ENCODE measurements at places on chromosomes 5 and 9. TPM values are rescaled to one million over a fixed set of nuclear protein-coding genes. Genes with fewer than 3 reads are reported as not detected.
A peak's percentile ranks its signal among the peaks of the same experiment; 100 is the strongest.

The OMD gene
- 1.4 TPM for polyA plus RNA-seq

The ANKRD18A gene
- polyA plus RNA-seq, result 2.6 TPM

The TMEM171 gene
- not detected for polyA plus RNA-seq

The FAXDC2 gene
- 27.9 TPM for polyA plus RNA-seq

The GABRA1 gene
- polyA plus RNA-seq, result 0.88 TPM

The ARSB gene
- polyA plus RNA-seq, result 15.6 TPM

The BAAT gene
- 0.99 TPM for polyA plus RNA-seq

DNA sequence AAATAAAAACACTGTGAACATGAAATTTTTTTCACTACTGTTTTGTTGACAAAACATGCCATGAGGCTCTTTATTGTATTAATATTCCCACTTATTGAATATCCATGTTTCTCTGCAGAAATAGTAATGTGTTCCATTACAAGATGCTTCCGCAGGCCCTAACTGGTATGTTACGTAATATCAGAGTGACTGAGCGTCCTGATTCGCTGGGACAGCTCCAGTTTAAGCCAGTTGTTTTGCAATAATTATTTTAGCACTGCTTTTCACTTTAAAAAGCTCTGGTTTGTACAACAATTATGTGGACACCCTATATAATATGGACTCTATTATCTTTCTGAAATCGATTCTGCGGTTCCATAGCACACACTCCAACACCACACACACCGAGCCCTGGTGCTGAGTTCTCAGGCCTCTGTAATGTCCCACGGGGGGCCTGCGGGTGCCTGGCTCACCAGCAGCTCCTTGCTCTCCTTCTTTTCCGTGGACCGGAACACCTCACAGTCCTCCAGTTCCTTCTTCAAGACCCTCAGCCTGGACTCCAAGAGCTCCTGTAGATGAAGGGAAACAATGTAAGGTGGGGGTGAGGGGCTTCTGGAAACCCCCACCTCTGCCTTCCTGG, 1.8 kb downstream of the TRIM7 start:
- no peak for DNase-seq

DNA sequence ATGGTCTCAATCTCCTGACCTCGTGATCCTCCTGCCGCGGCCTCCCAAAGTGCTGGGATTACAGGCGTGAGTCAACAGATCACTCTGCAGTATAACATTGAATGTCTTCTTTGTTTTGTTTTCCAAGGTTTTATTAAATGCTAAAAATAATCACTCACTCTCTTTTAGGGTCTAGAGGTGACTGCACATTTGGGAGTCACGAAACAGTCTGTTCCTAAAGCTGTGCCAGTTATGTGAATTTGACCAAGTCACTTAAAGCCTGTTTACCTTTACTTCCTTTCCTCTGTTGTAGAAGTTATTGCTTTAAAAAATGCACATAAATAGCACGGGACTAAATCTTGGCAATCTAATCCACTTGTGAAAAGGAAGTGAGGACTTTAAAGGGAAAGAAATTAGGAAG, 304.9 kb upstream of the PTGER4 start:
- no peak for DNase-seq

DNA sequence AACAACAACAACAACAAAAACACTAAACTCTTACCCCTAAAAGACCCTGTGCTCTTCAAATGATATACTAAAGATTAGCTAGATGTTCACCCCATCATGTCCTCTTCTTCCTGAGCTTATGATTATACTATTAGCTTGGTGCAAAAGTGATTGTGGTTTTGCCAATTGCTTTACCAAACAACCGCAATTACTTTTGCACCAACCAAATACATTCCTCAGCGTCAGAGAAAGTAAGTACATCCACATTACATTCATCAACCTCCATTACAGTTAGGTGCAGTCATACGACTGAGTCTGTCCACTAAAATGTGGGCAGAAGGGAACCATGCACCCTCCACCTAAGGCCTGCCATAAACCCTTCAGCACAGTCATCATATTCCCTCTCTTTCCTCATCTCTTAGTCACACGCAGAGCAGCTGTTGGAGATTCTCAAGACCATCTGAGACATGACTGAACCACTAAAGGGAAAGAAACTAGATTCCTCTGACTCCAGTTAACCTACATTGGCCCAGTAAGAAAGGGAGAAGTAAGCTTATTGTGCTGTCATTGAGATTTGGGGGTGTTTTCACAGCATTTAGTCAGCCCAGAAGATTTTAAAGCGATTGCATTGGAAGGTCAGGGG, 181.6 kb upstream of the TLE4 start:
- peak; percentile 12 for DNase-seq

GRCh38 chr5:131671409-131671808, 36.4 kb upstream of the RAPGEF6 start:
- no peak for DNase-seq

DNA sequence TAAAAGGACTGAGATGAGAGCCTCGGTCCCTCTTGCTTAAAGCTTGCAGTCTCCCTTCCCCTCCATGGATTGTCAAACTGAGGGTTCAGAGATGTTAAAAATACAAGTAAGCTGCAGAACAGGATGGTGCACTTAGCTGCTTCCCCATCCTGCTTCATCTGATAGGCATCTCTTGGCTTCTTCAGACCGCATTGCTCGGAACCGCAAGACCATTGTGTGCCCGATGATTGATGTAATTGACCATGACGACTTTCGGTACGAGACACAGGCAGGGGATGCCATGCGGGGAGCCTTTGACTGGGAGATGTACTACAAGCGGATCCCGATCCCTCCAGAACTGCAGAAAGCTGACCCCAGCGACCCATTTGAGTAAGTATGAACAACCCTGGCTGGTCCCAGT, 65.5 kb upstream of the SAP30L start:
- DNase-seq, result no peak

DNA sequence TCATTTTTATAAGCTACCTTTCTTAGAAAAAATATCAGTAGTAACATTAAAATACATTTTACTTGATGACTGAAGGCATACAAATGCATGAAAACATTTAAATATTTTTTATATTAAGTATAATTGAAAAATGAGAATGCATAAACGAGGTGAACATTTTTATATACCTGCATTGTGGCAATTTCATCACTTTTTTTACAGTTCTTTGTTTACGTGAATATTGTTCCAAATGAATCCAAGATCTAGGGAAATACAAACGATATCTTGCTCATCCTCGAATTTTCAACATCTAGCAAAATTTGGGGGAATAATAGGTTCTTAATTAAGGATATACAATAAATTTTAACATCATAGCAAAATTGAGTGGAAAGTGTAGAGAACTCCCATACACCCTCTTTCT, 45.5 kb upstream of the ALDH1A1 start:
- no peak for DNase-seq

DNA sequence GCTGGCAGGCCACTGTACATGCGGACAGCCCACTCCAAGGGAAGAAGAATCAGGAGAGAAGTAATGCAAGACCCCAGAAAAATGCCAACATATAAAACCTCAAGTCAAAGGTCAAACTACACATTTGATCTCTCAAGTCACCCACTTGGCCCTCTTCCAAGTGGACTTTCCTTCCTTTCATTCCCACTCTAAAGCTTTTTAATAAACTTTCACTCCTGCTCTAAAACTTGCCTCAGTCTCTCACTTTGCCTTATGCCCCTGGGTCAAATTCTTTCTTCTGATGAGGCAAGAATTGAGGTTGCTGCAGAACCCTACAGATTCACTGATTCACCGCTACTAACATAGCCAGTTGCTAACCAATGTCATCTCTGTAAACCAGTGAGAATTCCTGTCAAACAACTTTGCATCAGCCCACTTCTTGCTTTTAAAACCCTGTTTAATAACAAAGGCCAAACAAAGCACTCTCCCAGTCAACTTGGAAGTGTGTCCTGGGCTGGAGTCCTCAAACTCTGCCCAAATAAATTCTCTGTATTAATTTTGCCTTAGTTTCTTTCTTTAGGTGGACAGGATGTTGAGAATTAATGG, 6.9 kb upstream of the ATP6V1G1 start:
- no peak for DNase-seq

DNA sequence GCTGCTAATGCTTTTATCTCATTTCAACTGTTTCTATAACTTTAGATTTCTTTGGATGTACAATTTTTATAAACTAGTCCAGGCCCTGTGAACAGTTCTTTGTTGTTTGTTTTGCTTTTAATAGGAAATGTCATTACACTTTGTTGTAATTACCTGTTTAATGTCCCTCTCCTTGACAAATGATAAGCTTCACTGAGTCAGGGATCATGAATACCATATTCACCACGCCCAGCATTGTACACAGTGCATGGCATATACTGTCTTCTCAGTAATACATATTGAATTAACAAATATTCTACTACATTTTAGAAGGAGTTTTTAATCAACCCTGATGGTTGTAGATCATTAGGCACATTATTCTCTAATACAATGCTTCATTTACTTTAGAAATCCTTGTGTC, 1105.0 kb downstream of the MAT2B start:
- no peak for DNase-seq

DNA sequence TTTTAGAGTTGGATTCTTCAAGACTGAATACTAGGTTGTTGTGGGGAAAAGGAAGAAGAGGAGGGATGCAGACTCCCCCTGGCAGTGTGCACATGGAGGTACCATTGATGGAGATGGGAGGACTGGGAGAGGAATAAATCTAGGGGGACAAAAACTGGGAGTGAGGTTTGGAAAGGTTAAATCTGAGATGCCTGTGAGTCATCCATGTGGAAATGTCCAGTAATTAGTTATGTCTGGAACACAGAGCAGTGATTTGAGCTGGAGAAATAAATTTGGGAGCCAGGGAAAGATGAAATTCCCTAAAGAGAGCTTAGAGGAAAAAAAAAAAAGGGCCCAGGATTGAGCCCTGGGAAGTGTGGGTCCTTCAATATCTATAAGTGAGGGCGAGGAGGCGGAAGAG, 8.0 kb upstream of the CCIN start:
- DNase-seq, result no peak

GRCh38 chr9:70574151-70574837, 159.8 kb upstream of the KLF9 start:
- DNase-seq, result no peak

DNA sequence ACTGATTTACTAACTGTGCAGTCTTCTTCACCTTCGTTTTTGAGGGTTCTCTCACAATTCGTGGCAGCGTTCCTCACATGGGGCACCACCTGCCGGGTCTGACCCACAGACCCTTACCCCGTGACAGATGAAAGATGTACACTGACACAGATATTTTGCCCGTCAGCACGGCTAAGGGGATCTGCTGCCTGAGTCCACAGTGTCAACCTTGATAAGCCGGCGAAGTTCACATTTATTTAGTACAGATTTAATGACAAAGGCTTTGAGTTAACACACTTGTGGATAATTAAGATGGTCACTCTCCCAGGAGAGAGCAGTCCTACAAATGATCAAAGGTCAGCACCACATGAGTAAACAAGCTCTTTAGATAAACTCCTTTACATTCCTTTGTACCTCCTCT, 15.9 kb upstream of the TEX10 start:
- no peak for DNase-seq

DNA sequence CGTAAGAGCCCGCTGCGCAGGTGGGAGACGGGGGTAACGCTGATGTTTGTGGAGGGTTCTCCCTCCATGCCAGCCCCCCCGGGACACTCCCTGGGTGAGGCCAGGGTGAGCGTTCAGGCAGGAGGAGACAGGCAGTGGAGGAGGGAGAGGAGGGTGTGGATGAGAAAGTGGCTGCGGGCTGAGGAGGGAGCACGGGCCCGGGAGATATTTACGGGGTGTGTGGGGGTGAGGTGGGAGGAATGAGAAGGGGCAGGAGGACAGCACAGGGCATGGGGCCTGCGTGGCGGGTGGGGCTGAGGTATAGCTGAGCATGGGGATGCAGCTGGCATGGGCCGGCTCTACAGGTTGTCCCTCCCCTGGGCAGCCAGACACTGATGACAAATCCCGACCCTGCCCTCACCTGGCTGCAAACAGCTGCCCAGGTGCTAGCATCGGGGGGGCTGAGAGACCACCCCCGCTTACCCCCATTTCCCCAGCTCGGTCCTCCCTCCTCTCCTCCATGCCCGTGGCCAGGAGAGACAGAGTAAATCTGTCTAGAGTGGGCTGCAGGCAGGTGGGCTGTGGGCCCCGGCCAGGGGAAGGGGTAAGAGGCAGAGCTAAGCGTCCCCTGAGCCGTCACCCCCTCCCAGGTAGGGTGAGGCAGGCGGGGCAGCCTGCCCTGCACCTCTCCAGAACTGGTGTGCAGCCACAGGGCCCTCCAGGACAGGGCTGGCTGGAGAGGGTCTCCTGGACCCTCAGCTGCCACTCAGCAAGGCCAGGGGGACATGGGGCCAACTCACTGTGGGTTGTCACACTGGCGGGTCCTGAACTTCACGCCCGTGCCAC, 79.2 kb downstream of the ZNF354C start:
- no peak for DNase-seq

- peak; percentile 15 for DNase-seq
Observed at GRCh38 chr9:10366171-10366779, 246.5 kb downstream of the PTPRD start.

DNA sequence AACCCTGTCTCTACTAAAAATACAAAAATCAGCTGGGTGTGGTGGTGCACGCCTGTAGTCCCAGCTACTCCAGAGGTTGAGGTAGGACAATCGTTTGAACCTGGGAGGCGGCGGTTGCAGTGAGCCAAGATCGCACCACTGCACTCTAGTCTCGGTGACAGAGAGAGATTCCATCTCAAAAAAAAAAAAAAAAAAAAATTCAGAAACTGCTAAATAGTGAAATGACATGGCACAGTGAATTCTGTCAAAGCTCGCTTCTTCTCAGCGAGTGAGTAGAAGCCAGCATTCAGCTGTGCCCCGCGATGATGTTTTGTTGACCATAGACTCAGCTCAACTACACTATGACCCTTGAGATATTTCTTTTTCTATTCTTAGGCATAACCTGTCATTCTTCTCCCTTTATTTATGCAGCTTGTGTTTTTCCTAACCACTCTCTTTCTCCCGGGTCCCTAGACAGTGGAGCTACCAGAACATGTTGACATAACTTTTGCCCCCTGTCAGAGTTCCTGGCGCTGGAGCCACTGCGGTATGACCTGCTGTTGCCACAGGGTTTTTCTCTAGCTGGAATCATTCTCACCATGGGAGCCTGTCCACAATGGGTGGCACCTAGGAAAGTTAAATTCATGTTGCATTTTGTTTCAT, 13.5 kb upstream of the IQGAP2 start:
- DNase-seq, result no peak

DNA sequence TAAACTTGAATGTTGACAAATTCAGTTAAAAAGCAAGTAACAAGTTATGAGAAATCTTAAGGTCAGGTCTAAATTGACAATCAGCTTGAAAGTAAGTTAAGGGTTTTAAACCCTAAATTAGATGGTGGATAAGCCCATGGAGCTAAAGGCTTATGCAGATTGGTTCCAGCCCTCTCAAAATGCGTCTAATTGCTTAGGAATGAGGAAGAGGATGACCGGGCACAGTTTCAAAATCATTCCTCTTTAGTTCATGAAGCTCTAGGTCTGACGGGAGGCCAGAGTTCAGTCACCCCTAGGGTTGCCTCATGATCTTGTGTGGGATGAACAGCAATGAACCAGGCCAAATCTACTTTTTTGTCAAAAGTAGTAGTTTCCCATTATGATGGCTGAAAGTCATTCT, 75.4 kb downstream of the SLC38A9 start:
- DNase-seq, result peak; percentile 53

DNA sequence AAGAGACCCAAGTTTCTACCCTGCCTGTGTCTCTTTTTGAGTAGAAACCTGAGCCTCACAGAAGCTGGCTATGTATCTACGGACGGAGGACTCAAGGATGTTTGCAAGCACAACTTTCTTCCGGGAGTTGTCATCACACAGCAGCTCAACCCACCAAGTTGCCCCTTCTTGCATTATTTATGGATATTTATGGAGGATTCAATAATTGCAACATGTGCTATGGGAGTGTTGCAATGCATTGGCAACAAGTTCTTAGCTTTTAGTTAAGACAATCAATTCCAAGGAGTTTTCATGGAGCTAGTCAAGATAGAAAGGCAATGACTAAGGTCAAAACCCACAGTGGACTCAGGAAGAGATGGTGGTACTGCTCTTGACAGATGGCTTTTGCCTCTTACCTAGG, 336.9 kb downstream of the ENC1 start:
- DNase-seq, result no peak

All from right lung (tissue), 10 donors.